ENCODE measurements at places on chromosomes 1 and 21.

DNA sequence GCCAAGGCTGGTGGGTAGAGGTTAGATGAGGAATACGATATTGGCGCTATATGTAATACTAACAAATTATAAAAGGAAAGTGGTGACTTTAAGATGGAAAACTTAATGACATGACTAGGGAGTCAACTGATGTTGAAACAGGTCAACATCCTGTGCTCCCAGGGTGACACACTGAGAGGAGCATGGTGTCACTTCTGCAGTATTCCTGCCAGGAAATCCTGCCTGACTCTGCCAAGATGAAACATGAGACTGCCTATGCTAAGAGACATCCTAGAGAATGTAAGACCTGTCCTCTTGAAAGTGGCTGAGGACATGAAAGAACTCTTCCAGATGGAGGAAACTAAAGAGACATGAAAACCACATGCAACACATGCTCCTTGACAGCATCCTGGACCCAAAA lies 65.0 kb upstream of the KCND3 start:
- no peak for DNase-seq
- H3K4me3 ChIP-seq, result no peak overlapping the region
- no peak overlapping the region for H3K27ac ChIP-seq
- H3K36me3 ChIP-seq, result no peaks in the 10 kb centered on the region
- no peaks in the 10 kb centered on the region for H3K4me1 ChIP-seq

- H3K27me3 ChIP-seq, result peaks cover 50% of the 10 kb centered on the region
- H3K27ac ChIP-seq, result no peak within 1 kb of the TSS
- no peaks in the 10 kb centered on the region for H3K36me3 ChIP-seq
- H3K4me3 ChIP-seq, result no peak within 1 kb of the TSS
- no peak for DNase-seq
These were observed at the start of gene KCNK2 for GRCh38 chr1:215082532-215083382. Gene KCNK2 (plus strand): TSS chr1:215082737. CDS start chr1:215083386, 649 bp downstream.

GRCh38 chr21:31043471-31043870 lies 5.2 kb upstream of the KRTAP19-8 start:
- no peaks in the 10 kb centered on the region for H3K27me3 ChIP-seq
- H3K36me3 ChIP-seq, result no peaks in the 10 kb centered on the region
- no peaks in the 10 kb centered on the region for H3K4me1 ChIP-seq
- no peak overlapping the region for H3K4me3 ChIP-seq

- H3K36me3 ChIP-seq, result no peaks in the 10 kb centered on the region
- DNase-seq, result no peak
- no peaks in the 10 kb centered on the region for H3K27me3 ChIP-seq
These were observed 140.5 kb downstream of the LIPI start for GRCh38 chr21:14070049-14070893.

DNA sequence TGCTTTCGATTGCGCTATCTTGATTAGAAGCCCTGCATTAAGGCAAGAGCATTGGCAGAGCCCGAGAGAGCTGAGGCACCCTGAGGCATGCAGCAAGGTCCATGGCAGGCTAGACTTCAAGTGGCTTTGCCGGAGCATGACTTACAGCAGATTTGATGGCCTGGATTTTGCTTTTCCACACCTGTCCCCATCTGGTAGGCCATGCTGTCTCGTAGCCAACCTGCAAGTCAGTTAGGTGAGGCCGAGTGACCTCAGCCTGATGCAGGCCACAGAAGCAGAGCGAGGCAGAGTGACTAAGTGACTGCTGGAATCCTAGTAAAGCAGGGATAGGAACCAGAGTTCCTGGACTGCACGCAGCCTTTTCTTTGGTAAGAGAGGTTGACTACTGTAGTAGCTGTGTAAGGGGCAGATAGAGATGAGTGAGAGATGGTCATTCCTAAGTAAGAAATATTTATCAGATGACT lies 148.9 kb downstream of the PBX1 start:
- no peak for DNase-seq
- H3K27ac ChIP-seq, result no peak overlapping the region
- no peaks in the 10 kb centered on the region for H3K36me3 ChIP-seq
- no peak overlapping the region for H3K4me3 ChIP-seq

Data from CD4-positive, alpha-beta T cell (primary cell).